ENCODE measurements at places on chromosomes 7 and 10.

- no peak for DNase-seq
These were observed 627.9 kb downstream of the SDK1 start for GRCh38 chr7:3928727-3929515.

GRCh38 chr7:15703732-15704131 is 17.2 kb upstream of the MEOX2 start:
- DNase-seq = no peak

GRCh38 chr10:61286686-61287085 is 166.5 kb downstream of the TMEM26 start:
- no peak for DNase-seq

- DNase-seq = no peak
These were observed 13.6 kb downstream of the TTYH3 start for GRCh38 chr7:2645274-2645868.

Data from SIG-M5 (cell line).